ENCODE measurements at places on chromosomes 11 and 22. TPM values are rescaled to one million over a fixed set of nuclear protein-coding genes. Genes with fewer than 3 reads are reported as not detected.
A peak's percentile ranks its signal among the peaks of the same experiment; 100 is the strongest.

Gene CDC42EP1
- total RNA-seq, result 38.5 TPM

DNA sequence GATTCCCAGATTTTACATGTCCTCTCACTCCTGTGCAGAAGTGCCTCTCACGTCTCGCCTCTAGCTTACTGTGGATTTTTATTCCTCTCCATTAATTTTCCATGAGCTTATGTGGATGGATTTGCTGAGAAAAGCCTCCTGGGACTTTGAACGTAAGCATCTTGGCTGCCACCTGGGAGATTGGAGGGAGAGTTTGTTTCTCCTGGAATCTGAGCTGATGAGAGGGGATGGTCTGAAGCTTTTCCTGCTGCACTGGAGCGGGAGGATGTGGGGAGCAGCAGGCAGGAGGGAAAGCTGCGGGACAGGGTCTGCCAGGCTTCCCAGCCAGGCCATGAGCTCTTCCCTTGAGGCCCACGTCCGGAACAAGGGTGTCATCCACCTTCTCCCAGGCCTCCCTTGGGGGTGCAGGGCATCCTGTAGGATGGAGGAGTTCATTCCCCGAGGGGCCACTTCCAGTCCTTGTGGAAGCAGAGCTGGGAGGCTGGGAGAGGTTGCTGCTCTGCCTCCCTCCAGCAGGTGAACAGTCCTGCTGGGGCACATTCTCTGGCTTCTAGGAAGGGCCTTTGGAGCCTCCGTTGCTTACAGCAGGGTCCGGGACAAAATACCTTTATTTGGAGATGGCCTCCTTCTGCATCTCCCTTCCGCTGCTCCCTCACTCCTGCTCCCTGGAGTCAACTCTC lies 3.6 kb upstream of the SHANK2 start:
- no peak overlapping the region for H3K4me3 ChIP-seq
- no peaks in the 10 kb centered on the region for H3K36me3 ChIP-seq
- peaks cover 6% of the 10 kb centered on the region for H3K4me1 ChIP-seq
- H3K27me3 ChIP-seq, result peaks cover 42% of the 10 kb centered on the region

DNA sequence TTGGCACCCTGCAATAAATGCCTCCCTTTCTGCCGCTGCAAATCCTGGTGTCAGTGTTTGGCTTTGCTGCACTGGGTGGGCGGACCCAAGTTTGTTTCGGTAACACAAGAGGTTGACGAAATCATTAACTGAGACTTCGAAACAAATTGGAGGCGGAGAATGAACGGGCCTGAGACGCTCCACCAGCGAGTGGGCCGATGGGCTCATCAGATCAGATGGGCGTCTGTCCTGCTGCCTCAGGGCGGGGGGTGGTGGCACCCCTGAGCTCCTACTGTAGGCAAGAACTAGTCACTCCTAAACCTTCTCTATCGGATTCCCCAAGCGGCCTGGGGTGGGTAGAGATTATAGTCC lies 918 bp upstream of the CAPN5 start:
- H3K27ac ChIP-seq, result peak overlapping the region; percentile 84
- no peaks in the 10 kb centered on the region for H3K36me3 ChIP-seq

GRCh38 chr11:2312232-2313042 lies 10.6 kb downstream of the TSPAN32 start:
- H3K27ac ChIP-seq, result no peak overlapping the region
- peaks cover 17% of the 10 kb centered on the region for H3K4me1 ChIP-seq
- H3K4me3 ChIP-seq, result no peak overlapping the region

Gene ENTHD1
- total RNA-seq, result not detected

DNA sequence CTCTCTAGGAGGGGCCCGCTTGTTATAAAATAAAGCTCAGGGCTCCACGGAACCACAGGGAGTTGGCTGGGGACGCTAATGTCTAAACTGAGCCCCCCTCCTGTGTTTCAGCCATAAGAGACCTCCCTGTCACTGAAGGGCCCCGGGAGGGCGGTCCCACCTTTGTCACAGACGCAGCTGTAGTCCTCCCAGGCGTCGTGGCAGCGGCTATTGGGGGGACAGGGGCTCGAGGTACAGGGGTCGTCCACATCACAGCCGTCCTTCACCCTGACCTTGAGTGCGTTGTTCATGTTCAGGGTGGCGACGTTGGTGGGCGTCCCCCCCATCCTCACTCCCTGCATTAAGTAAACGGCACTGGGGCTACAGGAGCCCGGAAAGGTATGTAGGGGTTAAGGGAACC lies 62.0 kb downstream of the TRMU start:
- H3K27me3 ChIP-seq, result no peaks in the 10 kb centered on the region
- H3K4me3 ChIP-seq, result no peak overlapping the region
- no peak for DNase-seq

Gene LDHAL6A
- total RNA-seq, result not detected

DNA sequence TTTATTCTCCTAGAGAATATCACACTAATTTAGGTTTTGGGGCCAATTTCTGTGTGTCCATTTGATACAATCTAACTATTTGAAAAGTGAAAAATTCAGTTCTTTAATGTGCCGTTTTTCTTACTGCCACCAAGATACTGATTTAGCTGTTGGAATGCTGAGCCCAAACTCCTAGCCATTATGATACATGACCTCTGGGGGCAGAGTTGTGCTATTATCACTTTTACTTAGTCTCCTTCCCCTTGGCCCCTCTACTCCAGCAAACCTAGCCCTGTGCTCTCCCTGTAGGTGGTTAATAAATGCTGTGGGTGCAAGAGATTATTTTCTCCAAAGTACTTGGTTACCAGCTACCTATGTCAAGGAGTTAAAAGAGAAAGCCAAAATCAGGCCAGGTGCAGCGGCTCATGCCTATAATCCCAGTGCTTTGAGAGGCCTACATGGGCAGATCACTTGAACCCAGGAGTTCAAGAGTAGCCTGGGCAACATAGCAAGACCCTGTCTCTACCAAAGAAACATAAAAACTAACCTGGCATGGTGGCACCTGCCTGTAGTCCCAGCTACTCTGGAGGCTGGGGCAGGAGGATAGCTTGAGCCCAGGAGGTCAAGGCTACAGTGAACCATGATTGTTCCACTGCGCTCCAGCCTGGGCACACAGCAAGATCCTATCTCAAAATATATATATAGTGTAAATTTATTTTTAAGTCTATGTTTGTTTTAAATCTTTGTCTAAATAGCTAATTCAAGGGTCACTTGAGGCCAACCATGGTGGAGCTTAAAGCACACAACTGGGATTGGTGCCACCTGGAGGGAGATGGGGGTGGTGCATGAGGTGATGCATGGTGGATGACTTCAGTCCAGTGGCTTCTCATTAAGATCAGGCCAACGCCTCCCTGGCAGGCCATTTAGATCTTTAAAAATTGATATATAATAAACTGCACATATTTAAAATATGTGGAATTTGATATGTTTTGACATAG lies 193.2 kb upstream of the PLET1 start:
- peaks cover 17% of the 10 kb centered on the region for H3K4me1 ChIP-seq
- DNase-seq, result no peak
- H3K4me3 ChIP-seq, result no peak overlapping the region
- H3K36me3 ChIP-seq, result no peaks in the 10 kb centered on the region
- peaks cover 8% of the 10 kb centered on the region for H3K27me3 ChIP-seq

GRCh38 chr11:90908074-90908473 lies 685.2 kb upstream of the CHORDC1 start:
- no peak overlapping the region for H3K4me3 ChIP-seq
- H3K36me3 ChIP-seq, result no peaks in the 10 kb centered on the region
- H3K27ac ChIP-seq, result no peak overlapping the region
- H3K27me3 ChIP-seq, result no peaks in the 10 kb centered on the region
- H3K4me1 ChIP-seq, result peaks cover 8% of the 10 kb centered on the region

Gene MS4A12
- total RNA-seq, result not detected

Gene RFPL1
- total RNA-seq, result 0.63 TPM

DNA sequence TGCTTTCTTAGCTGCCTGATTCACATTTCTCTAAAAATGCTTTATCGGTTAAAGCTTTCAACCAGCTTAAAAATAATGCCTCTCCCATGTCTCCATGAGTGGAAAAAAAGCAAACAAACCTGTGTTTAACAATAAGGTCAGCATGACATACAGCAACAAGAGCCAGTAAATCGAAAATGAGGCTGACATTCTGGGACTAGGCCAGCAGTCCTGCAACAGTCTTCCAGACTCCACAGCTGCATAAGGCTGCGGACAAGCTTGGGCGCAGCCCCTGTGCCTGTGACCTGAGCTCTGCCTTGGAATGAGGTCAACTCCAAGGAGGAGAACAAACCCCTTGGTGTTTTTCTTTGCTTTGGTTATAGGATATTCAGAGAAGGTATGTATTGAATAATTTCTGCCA lies 95.5 kb downstream of the PGR start:
- no peak overlapping the region for H3K4me3 ChIP-seq
- no peak for DNase-seq
- H3K27ac ChIP-seq, result no peak overlapping the region

DNA sequence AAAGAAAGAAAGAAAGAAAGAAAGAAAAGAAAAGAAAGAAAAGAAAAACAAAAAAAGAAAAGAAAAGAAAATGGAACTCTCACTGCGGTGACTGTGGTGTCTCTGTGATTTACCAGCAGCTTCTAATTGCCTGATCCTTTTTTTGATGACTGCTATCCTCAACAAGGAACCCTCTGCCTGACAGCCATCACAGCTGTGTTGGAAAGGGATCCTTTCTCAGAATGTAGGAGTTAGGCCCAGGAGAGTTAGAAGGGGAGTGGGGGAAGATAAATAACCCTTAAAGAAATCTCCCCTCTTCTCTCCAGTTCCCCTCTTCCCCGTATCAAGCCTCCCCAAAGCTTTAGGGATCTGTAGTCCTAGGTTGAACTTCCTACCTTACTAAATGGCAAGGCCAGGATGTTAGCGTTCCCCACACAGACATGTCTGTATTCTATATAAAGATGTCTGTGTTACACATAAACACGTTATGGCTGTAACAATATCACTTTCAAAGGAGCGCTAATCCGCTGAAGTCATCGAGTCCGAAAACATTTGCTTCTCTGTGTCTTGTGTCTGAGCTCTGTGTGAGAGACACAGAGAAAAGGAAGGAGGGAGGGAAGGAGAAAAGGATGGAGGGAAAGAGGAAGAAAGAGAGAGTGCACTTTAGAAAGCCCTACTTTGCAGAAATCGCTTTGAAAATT lies 26.8 kb upstream of the WT1 start:
- H3K4me3 ChIP-seq, result no peak overlapping the region
- no peak for DNase-seq
- H3K27me3 ChIP-seq, result no peaks in the 10 kb centered on the region

DNA sequence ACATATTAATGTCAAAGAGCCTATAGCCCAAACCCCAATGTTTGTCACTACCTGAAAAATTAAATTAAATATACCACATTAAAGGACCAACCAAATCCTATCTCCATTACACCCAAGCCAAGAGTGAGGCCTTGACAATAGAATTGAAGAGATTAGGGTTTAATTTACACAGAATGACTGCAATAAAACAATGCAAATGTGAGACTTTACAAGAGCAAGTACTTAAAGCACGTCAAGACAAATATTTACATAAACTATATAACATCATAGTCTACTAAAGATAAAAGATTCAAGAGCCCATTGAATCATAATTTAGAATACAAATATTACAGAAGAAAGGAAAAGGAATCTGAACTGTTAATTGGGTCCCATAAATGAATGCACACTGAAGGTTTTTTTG lies 85.6 kb downstream of the CADM1 start:
- H3K27me3 ChIP-seq, result peaks cover 8% of the 10 kb centered on the region
- H3K27ac ChIP-seq, result no peak overlapping the region
- peaks cover 28% of the 10 kb centered on the region for H3K4me1 ChIP-seq
- H3K4me3 ChIP-seq, result no peak overlapping the region

GRCh38 chr11:82898241-82898640 lies 2.0 kb downstream of the PRCP start:
- H3K4me3 ChIP-seq, result no peak overlapping the region
- DNase-seq, result no peak
- no peak overlapping the region for H3K27ac ChIP-seq
- no peaks in the 10 kb centered on the region for H3K36me3 ChIP-seq
- peaks cover 32% of the 10 kb centered on the region for H3K4me1 ChIP-seq

Gene RAB38
- 46.7 TPM for total RNA-seq

DNA sequence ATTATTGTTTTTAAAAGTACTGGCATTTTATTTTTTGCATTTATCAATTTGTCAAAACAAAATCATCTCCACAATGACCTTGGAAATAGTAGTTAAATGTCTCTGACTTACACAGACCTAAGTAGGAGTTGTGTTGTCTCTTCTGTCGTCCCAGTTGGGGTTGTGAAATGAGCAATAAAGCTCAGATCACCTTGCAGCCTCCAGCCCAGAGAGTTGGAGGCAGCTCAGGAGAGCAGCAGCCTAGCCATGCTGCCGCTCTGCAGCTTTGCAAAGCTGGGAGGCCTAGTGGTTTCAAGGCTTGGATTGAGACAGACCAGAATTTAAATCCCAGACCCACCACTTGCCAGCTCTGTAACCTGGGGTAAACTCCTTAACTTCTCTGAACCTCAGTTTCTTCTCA lies 65.2 kb upstream of the CRYBB3 start:
- no peaks in the 10 kb centered on the region for H3K27me3 ChIP-seq
- peaks cover 3% of the 10 kb centered on the region for H3K36me3 ChIP-seq
- no peak for DNase-seq

- peaks cover 4% of the 10 kb centered on the region for H3K4me1 ChIP-seq
- peaks cover 2% of the 10 kb centered on the region for H3K27me3 ChIP-seq
- peak; percentile 58 for DNase-seq
- no peak overlapping the region for H3K27ac ChIP-seq
Observed at GRCh38 chr11:112881461-112881860, 79.8 kb upstream of the NCAM1 start.

DNA sequence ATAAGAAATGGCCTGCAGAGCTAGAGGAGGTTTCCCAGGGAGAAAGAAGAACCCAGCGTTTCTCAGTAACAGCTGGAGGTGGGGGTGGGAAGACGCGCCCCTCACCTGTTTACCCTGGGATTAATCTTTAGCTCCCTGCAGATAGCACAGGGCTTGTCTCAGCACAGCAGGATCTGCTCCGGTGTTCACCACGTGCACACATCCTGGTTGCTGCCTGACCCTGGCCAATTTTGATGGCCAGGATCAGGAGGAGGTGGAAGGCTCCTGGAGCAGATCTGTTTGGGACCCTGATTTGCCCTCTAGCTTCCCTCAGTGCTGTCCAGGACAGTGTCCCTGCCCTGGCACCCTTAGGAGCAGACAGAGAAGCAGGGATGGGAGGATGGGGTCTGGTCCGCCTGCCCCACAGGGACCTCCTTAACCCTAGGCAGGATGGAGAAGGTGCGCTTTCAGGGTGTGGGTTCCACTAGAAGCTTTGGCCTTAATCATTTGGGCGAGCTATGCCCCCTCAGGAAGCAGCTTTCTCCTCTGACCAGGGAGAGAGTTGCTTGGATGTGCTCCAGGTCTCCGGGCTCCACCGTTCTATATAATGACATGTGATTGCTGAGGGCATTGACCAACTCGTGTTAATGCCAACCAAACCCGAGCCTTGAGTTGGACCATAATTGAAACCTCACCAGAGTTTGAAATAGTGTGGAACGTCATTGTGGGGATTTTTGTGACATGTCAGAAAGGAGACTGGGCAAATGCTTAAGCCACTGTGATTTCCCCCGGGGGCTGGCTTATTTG lies 19.3 kb downstream of the UPB1 start:
- DNase-seq, result no peak
- no peaks in the 10 kb centered on the region for H3K36me3 ChIP-seq
- peaks cover 31% of the 10 kb centered on the region for H3K4me1 ChIP-seq
- peaks cover 4% of the 10 kb centered on the region for H3K27me3 ChIP-seq

- no peak overlapping the region for H3K27ac ChIP-seq
- peaks cover 13% of the 10 kb centered on the region for H3K27me3 ChIP-seq
- DNase-seq, result no peak
- H3K4me3 ChIP-seq, result no peak overlapping the region
- no peaks in the 10 kb centered on the region for H3K36me3 ChIP-seq
- H3K4me1 ChIP-seq, result no peaks in the 10 kb centered on the region
Observed at GRCh38 chr11:26474401-26474800, 97.7 kb downstream of the MUC15 start.
